ENCODE measurements at places on chromosomes 11 and 22. TPM values are rescaled to one million over a fixed set of nuclear protein-coding genes. Genes with fewer than 3 reads are reported as not detected.

Gene CNIH2
- total RNA-seq = 0.28 TPM

Gene PKDREJ
- under 0.01 TPM for total RNA-seq

Gene ST14
- under 0.01 TPM for total RNA-seq

Gene APOL4
- 2.3 TPM for total RNA-seq

Gene KCNK4
- total RNA-seq = not detected

Gene SLC17A6
- not detected for total RNA-seq

Gene CLDN5
- total RNA-seq = 0.28 TPM

Gene PHOX2A
- not detected for total RNA-seq

Gene OR52N4
- not detected for total RNA-seq

Gene APOBEC3H
- total RNA-seq = 0.28 TPM

Gene CCDC15
- 0.65 TPM for total RNA-seq

Gene SLC22A8
- total RNA-seq = not detected

Gene USP2
- total RNA-seq = 0.09 TPM

Gene UBQLNL
- total RNA-seq = 0.14 TPM

Gene SELENOO
- 19.9 TPM for total RNA-seq

Gene OR4C46
- total RNA-seq = not detected

Gene NFRKB
- total RNA-seq = 10.9 TPM

Gene MMP8
- under 0.01 TPM for total RNA-seq

Gene OR10A4
- not detected for total RNA-seq

Gene TUB
- 15.2 TPM for total RNA-seq

Gene IGLL5
- total RNA-seq = not detected

Gene BDNF
- 48.4 TPM for total RNA-seq

Gene ASRGL1
- 0.28 TPM for total RNA-seq

Gene GPR83
- under 0.01 TPM for total RNA-seq

Gene VSIG2
- total RNA-seq = 0.18 TPM

Gene NCF4
- not detected for total RNA-seq

Gene FAM83F
- total RNA-seq = 0.09 TPM

Gene OR56A3
- total RNA-seq = not detected

Gene OR52A1
- not detected for total RNA-seq

Gene KRTAP5-9
- total RNA-seq = not detected

Gene SLC29A2
- total RNA-seq = 0.14 TPM

Gene SCN4B
- 0.14 TPM for total RNA-seq

Data from smooth muscle cell of bladder (primary cell).